Umbilical cord (tissue), 2 donors: ENCODE measurements at places on chromosomes 4 and X. TPM values are rescaled to one million over a fixed set of nuclear protein-coding genes. Genes with fewer than 3 reads are reported as not detected.
A peak's percentile ranks its signal among the peaks of the same experiment; 100 is the strongest.

DNA sequence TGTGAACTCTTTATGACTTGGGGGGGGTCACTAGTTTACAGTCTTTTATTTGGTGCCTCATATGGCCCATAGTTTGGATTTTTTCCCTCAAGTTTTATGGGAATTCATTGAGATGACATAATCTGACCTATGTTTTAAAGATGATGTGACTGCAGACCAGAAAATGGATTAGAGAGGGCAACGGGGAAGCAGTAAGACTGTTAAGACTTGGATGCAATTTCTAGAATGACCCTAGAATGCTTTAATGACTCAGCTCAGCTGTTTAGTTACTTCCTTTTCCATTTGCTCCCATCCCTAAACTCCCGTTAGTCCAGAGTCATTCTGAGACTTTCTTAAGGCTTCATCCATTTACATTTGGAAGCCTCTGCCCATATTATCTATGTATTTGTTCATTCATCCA lies 59.9 kb upstream of the PDGFRA start:
- peak; percentile 11 for DNase-seq

HERC5 gene
- total RNA-seq, result 0.72 TPM

CPZ gene
- total RNA-seq, result 80.4 TPM

PPBP gene
- 22.6 TPM for total RNA-seq

SLC6A8 gene
- total RNA-seq, result 27.0 TPM

- DNase-seq, result peak; percentile 44
Observed at GRCh38 chr4:139966383-139966782, 187.6 kb downstream of the MAML3 start.

CT47B1 gene
- not detected for total RNA-seq

DACH2 gene
- 4.8 TPM for total RNA-seq

DNA sequence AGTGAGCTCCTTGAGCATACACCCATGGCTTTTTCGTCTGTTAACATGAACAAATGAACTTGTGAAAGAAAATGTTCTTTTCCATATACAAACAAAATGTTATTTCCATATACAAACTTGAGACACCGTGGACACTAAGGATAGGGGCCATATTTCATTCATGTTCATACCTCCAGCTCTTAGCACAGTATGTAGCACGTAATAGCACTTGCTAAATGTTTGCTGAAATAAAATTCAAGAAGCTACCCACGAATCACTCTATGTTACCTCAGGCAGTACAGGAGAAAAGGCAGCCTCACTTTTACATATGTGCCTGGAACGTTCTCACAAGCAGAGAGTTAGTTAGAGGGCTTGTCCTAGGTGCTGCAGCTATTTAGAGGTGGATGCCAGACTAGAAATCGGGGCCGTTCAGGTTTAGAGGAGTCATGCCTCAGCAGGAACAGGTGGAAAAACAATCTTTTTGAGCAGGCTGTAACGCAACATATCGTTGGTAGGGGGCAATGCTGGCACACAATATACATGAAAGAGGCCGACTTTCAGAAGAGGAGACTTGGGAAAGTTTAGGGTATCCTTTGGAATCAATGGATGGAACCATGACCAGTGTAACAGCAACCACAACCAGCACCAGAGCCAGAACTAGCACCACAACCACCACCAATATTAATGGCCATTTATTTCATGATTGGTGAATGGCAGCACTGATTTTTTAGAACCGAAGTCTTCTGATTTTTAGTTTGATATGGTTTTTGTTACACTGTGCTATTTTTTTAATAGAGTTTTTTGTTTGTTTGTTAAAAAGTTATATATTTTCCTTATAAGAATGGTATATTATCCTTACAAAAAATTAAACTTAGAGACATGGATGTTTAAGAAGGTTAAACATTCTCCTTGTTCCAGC lies 14.8 kb upstream of the PAQR3 start:
- DNase-seq, result no peak

PRKG2 gene
- 0.96 TPM for total RNA-seq

RRH gene
- total RNA-seq, result not detected

GRCh38 chr4:181578911-181579310 lies 664.3 kb upstream of the TENM3 start:
- DNase-seq, result no peak

P2RY4 gene
- 0.48 TPM for total RNA-seq

GRCh38 chr4:175531405-175532091 lies 280.5 kb downstream of the GPM6A start:
- no peak for DNase-seq

DNA sequence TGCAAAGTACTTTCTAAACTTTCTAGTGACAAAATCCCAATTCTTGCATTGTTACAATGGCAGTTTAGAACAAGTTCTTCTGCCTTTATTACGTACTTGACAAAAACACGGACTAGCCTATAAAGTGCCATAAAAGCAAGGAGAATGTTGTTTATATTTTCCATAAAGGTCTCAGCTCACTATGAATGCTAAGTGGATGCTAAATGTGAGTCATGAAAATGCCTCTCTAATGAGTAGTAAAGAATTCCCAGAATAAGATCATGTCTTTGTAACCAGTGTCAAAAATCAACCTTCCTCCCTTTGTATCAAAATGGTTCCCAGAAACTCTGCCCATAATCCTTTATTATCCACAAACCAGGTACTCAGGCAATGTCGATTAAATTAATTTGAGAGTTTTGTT lies 539.8 kb upstream of the SLIT2 start:
- peak; percentile 6 for DNase-seq

DNA sequence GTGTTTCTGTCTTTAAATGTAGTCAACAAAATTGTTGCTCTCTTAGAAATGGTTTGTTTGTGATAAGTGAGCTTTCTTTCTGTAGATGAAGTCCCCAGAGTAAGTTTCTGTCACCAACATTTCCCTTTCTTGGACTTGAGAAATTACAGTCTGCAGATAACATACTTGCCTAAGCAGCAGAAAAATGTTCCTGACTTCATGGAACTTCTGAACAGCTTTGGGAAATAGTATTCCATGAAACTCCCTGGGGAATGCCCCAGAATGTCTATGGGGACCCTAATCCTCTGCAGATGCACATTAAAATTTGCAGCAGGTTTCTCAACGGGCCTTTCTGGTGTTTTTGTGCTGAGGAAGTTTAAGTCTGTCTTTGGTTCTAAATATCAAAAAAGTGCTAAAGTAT lies 38.6 kb upstream of the NEIL3 start:
- DNase-seq, result peak; percentile 69
